ENCODE measurements at places on chromosomes 1 and 21.

DNA sequence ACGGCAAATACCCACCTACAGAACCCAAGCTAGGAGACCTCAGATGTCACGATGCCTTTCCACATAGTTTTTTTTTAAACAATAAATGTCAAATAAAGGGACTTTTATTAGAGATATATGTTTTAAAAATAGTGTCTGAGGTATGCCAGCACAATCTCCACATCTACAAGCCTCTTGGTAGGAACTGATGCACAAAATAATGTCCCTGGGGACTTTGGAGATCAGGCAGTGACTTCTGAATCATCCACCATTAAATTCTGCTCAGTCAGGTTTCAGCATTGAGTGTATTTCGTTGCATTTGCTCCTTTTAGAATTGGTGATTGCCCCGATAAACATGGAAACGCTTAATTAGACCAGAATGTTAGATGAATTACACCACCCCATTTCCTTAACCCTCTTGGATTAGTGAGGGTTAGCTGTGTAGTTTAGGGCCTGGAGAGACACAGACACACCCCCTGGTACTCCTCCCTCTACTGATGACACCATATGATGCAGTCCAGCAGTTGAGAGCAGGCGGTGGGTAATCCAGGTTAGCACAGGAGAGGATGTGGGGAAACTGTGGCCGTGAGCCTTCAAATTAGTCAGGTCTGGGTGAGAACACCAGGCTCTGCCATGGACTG lies 33.6 kb downstream of the LGR6 start:
- DNase-seq, result no peak

- no peak for DNase-seq
These were observed 13.1 kb upstream of the KYAT3 start for GRCh38 chr1:89005286-89006151.

DNA sequence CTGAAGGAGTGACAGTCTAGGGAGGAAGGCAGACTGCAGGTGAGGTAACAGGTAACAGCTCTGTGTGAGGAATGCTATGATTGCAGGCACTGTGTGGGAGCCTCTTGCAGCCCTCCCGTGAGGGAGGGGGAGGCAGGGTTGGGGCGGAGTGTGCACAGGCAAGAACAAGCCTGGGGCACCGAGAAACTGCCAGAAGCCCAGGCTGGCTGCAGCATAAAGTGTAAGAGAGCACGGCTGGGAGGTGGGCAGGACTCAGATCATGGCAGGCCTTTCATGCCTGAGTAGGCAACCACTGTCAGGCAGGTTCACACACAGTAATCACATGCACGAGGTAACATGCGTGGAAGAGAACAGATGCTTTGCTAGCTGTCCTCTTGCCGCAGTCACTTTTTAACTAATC lies 11.3 kb upstream of the RHEX start:
- DNase-seq, result no peak

- no peak for DNase-seq
These were observed 7.4 kb downstream of the HLX start for GRCh38 chr1:220886470-220887201.

DNA sequence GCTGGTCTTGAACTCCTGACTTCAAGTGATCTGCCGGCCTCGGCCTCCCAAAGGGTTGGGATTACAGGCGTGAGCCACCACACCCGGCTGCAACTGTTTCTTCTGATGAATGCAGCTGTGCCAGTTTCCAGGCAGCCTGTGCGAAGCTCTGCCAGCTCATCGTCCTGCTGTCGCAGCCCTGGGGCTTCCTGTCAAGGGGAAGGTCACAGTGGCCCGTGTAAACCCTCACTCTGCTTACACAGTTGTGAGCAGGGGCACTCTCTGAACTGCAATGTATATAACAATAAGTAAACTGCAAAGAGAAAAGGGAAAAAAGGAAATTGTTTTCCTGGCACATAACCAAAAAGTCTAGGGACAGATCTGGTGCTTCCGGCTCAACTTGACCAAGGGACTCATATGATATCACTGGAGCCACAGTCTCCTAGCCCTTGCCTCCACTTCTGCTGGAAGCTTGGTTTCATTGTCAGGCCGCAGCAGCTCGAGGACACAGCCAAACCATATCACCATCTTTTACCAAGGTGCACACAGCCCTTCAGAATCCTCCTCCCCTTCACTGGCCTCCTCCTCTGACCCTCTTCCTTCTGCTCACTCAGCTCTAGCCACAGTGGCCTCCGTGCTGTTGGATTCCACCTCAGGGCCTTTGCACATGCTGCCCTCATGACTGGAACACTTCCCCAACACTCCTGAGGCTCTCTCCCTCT lies 22.8 kb upstream of the LBR start:
- no peak for DNase-seq

GRCh38 chr1:7501723-7502603 lies 269.1 kb upstream of the VAMP3 start:
- DNase-seq, result no peak

DNA sequence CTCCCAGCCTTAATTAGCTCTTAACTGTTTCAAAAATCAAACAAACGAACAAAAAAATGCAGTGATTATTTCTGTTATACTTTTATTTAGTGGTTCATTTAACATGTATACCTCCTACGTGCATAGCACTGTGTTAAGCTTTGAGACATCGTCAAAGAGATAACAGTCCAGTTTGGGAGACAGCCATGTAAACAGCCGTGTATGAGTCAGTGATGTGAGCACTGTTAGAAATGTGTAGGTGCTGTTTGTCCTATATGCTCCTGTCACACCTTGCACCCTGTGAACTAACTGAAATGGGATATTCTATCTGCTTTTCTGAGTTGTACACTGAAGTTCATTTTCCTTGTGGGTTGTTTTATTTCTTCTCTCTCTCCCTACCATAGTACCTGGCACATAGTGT lies 109.7 kb upstream of the CACYBP start:
- DNase-seq, result no peak

DNA sequence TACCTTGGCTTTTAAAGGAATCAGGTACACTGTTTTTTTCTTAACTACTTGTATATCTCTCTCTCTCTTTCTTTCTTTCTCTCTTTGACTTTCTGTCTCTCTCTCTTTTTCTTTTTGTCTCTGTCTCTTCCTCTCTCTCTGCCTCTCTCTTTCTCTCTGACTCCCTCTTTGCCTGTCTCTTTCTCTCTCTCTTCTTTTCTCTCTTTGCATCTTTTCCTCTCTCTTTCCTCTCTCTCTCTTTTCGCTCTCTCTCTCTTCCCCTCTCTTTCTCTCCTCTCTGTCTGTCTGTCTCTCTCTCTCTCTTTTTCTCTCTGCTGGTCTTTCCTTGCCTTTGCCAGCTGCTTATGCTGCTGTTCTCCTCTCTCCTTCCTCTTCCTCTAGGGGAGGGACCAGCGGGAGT lies 143.2 kb downstream of the TRIM33 start:
- no peak for DNase-seq

DNA sequence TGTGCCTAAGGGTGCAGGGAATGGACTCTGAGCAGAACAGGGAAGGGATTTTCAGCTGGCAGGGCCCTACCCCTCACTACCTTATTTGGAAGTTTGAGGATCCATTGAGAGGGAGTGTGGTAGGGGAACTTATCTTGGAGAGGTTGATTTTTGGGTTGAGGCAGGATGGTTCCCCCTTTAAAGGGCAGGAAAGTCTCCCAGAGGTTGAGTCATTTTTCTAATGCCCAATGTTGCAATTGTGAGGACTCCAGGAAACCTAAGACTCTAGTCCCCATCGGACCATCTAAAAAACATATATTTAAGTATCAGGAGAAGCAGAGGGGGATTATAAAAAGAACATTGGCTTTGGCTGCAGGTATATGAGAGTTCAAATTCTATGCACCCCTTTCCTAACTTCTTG lies 47.3 kb downstream of the SAMD13 start:
- no peak for DNase-seq

- no peak for DNase-seq
These were observed 27.1 kb downstream of the DHCR24 start for GRCh38 chr1:54859700-54860391.

DNA sequence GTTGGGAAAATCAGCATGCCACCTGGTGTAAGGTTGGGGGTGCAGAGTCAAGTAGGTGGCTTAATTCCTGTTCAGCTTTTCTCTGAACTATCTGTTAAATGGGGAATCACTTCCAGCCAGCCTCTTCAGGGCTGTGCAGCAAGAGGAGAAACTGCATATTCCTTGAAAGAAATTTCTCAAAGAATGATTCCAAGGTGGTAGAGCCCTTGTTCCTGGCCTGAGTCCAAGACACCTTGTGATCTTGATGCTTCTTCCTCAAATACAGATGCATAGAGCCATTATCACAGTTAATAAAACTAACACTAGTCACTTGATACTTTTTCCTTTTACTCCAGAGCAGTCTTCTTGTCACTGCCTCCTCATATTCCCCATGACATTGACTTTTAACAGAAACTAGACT lies 5.2 kb downstream of the TXLNA start:
- DNase-seq, result no peak

Measured in stimulated activated CD4-positive, alpha-beta T cell treated with anti-CD3 and anti-CD28 coated beads, Interleukin-1b, Interleukin-23, amount 100 ng/mL, for 1 hour (primary cell).